ENCODE measurements at places on chromosomes 6 and 20.

DNA sequence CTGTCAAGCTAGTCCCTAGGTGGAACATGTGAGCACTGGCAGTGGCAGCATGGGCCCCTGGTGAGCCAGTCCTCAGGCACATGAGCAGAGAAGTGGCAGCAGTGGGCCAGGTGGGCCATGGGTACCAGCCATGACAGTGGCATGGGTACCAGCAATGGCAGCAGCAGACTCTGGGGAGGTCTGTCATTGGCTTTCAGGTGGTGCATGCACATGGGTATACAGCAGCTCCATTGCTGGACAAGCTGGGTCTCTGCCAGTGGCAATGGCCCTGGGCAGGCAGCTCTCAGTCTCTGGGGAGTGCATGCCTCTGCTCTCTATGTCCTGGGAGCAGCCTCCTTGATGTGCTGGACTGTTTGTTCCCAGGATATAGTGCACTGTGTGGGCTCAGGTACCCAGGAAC lies 65.3 kb downstream of the KAT14 start:
- DNase-seq: no peak

GRCh38 chr6:43805699-43806042 lies 35.7 kb downstream of the VEGFA start:
- DNase-seq: no peak

DNA sequence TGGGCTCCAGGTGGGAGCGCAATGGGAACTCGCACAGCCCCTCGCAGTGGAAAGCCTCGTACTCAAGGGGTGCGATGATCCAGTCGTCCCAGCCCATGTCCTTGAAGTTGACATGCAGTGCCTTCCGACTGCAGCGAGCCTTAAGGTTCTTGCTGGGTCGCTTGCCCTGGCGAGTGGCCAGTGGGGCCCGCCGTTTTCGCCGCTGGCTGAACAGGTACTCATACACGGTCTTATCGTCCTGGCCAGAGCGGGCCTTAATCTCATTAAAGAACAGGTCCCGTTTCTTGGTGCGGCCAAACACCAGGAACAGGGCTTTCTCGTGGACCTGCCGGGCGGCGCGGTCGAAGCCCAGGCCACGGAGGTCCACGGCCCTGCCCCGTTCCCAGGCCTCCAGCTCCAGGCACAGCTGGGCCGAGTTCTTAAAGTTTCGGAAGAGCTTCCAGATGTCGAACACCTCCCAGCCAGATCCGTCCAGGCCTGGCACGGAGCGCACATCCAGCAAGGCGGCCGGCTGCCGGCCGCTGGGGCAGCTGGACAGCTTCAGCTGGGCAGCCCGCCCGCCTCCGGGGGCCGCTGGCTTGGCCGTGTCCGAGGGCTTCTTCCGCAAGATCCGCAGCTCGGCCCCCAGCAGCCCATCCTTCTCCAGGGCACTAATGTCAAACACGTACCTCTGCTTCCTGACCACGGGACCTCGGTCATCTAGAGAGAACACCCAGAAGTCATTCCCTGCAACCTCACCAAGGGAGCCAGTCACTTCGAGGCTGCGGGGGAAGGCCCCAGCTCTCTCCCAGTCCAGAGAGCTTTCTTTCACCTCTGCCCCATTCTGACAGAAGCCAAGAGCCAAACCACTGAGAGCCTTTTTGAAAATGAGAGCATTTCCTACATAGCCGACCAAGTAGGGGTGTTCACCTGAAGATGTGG lies 3.7 kb downstream of the GDF5 start:
- no peak for DNase-seq

DNA sequence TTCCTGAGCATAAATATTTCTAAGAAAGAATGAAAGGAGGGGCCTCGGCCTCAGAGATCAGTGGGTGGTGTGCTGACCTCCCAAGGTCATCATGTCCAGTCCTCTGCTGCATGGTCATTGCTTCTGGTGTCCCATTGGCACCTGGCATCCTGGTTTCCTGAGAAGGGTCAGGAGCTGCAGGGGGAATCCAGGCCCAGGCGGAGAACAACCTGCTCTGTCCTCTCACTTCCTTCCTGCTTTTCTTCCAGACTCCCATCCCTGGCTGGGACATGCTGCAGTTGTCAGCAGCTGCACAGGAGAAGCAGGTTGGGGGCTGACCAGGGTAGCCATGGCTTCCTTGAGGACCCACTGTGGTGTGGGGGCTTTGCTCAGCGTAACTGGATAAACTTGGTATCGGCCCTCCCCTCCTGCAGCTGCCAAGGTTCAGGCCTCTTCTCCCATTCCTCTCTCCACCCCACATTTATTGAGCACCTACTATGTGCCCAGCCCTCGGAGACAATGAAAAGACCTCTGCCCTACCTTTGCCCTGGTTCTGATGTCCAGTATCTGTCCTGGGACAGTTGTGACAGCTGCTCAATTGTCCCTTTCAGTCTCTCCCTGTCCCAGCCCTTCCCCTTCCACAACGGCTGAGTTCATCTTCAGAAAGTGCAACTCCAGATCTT lies 155.2 kb downstream of the CEBPB start:
- no peak for DNase-seq

Measured in stimulated activated CD8-positive, alpha-beta memory T cell treated with anti-CD3 and anti-CD28 coated beads, Interleukin-12 subunit alpha, Interleukin-12 subunit beta, amount 100 ng/mL, for 1 hour (primary cell).